ENCODE measurements at places on chromosomes 11 and 22.

DNA sequence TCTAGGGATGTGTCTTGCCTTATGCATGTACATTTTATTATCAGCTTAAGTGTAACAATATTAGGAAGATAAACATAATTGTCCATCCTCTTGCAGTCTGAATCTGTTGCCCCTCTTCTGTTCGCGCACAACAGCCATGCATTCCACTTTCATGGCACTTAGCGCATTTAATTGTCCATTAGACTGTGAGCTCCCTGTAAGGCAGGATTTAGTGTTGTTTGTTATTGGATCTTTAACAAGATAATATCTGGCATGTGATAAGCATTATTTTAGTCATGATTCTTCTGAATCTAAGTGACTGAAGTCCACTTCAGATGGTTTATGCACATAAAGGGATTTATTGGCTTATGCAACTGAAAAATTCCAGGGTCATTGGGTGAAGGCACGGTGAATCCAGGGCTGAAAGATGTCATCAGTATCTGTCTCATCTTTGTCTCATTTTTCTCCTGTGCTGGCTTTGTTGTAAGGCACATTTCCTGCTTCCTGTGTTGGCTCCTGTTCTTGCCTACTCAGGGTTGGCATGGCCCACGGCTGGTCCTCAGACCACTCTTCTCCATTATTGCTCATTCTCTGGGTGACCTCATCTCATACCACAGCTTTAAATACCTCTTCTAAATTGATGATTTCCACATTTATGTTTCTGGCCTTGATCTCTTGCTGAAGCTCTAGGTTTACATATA is 37.6 kb downstream of the ATXN10 start:
- DNase-seq, result no peak

GRCh38 chr11:57566005-57566904 is 1.2 kb downstream of the UBE2L6 start:
- DNase-seq, result peak; percentile 44

DNA sequence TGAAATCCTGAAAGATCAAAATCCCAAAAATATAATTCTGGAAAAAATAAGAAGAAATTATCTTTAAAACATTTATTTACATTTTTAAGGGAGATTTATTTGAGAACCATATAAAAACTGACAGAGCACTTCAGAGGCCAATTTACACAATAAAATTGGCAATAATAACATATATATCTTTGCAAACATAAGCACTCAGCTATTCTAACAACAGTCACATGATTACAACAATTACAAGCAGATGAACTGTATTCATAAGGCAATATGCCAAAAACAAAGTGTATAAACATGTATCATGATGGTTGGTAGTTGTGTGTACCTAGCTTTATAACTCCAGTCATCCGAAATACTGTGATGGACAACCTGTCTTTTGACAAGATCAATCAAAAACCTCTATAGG is 17.7 kb upstream of the RASSF10 start:
- DNase-seq, result no peak

GRCh38 chr11:4541071-4541470 is 3.9 kb upstream of the OR52M1 start:
- DNase-seq, result no peak

DNA sequence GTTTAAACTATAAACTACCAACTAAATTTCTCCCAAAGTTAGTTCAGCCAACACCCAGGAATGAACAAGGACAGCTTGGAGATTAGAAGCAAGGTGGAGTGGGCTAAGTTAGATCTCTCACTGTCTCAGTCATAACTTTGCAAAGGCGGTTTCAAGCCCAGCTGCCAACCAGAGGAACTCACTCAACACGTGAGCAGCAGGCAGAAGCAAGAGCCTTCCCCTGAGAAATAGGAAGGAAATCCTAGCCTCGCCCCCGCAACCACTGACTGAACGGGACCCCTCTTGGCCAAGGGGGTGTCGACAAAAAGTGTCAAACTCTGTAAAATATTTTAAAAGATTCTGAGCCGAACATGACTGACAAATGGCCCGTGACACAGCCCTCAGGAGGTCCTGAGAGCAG is 4.4 kb upstream of the KRTAP5-9 start:
- peak; percentile 15 for DNase-seq

DNA sequence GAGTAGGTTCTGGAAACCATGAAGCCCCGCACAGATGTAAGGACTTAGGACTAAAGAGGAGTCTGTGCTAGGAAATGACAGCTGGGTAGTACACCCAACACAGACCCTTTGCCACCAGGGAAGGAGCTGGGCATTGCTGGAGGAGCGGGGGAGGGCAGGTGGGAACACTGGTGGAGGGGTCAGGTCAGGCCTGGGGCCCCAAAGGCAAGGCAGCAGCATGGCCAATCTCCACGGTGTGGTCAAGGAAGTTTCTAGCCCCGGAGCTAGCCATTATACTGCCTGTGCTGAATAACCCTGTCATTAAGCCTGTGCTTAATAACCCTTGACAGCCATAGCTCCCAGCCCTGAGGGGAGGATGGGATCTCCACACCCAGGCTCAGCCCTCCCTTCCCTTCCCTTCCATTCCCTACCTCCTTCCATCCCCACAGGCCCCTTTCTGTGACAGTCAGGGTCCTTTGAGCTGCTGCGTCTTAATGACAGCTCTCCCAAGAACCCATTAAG is 2.1 kb downstream of the TMPRSS4 start:
- DNase-seq, result no peak

GRCh38 chr11:63595296-63595695 is 18.9 kb downstream of the PLAAT3 start:
- DNase-seq, result no peak

DNA sequence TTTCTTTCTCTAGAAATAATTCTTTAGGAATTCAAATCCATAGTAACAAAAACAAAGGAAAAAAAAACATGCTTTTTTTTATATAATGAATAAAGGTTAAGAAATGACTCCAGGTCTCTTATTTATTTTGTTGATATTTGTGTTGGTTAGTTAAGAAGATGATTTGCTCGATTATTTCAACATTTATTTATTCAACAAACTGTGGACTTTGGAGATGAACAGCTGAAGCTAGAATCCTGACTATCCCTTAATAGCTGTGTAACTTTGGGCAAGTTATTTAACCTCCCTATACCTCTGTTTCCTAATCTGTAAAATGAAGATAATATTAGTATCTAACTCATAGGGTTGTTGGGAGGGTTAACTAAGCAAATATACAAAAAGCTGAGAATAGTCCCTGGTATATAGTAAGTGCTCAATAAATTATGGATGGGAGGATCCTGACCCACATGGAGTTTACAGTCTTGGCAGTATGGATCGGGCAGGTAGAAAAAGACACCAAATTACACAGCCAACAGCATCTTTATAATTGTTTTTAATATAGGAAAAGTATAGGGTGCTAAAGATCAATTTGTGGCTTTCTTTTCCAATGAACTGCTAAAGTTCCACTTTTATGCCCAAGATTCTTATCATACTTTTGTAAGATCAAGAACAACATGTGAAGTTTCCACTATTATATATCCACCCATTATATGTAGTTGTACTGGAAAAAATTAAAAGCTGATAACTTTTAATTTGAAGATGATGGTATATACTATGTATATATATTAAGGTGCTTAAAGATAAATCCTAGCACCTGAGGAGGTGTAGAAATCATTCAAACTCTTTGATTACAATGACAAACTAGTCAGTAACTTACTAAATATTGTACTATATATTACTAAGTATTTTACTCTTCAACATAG is 1.3 kb upstream of the CAT start:
- DNase-seq, result no peak

- DNase-seq, result no peak
Measured at GRCh38 chr11:113722221-113722620, 16.1 kb upstream of the TMPRSS5 start.

DNA sequence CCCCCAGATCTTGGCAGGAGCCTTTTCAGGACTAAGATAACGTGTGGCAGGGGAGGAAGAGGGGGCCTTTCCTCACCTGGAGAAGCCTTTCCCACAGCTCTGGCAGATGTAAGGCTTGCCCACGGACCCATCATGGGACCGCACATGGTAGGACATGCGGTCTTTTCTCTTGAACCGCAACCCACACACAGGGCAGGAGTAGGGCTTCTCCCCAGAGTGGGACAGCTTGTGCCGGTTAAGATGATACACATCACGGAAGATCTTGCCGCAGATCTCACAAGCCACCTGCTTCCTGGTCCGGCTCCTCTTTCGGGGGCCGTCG is 1.9 kb downstream of the PATZ1 start:
- DNase-seq, result no peak

- DNase-seq, result no peak
Measured at GRCh38 chr11:46557684-46558151, 36.1 kb downstream of the AMBRA1 start.

- peak; percentile 2 for DNase-seq
Measured at GRCh38 chr11:126561327-126561893, 205.9 kb downstream of the ST3GAL4 start.

- no peak for DNase-seq
Measured at GRCh38 chr22:27474711-27475547, 326.6 kb downstream of the MN1 start.

DNA sequence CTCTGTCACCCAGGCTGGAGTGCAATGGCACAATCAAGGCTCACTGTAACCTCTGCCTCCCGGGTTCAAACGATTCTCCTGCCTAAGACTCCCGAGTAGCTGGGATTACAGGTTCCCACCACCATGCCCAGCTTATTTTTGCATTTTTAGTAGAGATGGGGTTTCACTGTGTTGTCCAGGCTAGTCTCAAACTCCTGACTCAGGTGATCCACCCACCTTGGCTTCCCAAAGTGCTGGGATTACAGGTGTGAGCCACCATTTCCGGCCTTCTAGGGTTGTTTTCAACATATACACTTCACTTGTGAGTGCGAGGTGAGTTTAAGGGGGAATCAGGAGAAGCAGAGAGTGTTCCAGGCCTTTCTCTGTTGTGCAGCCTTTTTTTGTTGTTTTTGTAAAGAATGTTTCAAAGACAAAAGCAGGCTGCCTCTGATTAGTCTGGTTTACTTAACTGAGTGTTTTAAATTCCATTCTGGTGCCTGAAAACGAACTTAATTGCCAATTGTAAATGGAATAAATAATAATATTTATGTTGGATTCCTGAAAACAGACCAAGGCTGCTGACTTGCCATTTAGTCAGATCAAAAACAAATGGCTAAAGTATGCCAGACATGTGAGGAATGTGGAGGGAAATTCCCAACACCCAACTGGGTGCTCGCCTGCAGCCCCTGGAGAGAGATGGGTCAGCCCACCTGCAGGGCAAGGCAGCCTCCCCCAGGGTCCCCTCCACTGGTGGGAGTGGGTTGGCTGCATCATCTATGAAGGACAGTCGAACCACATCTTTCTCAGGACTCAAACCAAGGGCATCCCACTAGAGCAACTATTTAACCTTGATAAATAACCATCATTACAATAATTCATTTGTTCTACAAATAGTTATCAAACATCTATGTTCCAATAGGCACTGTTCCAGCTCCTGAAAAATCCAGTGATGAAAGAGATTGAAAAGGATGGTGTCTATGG is 4.6 kb upstream of the RANGAP1 start:
- DNase-seq, result no peak

- DNase-seq, result no peak
Measured at GRCh38 chr22:17818180-17818579, 43.9 kb upstream of the BID start.

DNA sequence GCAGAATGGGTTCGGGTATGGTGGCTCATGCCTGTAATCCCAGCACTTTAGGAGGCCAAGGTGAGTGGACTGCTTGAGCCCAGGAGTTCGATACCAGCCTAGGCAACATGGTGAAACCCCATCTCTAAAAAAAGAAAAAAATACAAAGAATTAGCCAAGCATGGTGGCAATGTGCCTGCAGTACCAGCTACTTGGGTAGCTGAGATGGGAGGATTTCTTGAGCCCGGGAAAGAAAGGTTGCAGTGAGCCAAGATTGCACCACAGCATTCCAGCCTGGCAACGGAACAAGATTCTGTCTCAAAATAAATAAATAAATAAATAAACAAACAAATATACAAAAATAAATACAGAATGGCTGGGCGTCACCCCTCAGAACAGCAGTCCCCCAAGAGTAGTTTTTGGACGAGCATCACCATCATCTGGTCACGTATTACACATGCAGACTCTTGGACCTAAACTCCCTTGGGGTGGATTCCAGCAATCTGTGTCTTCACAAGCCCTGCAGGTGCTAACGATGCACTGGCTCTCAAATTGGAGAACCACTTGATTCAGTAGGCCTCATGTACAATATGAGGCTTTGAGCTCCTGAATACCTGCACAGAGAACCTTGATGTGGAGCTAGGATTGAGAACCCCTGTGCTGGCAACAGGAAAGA is 33.5 kb downstream of the CLMP start:
- DNase-seq, result no peak

GRCh38 chr11:44324749-44325525 is 15.0 kb upstream of the ALX4 start:
- DNase-seq, result no peak

- DNase-seq, result no peak
Measured at GRCh38 chr11:66192181-66192863, 76.1 kb upstream of the RAB1B start.

GRCh38 chr11:115164774-115165173 is 339.4 kb downstream of the CADM1 start:
- no peak for DNase-seq

- DNase-seq, result no peak
Measured at GRCh38 chr11:70314730-70315129, 44.2 kb downstream of the PPFIA1 start.

- DNase-seq, result no peak
Measured at GRCh38 chr11:133694701-133695100, 150.6 kb downstream of the SPATA19 start.

DNA sequence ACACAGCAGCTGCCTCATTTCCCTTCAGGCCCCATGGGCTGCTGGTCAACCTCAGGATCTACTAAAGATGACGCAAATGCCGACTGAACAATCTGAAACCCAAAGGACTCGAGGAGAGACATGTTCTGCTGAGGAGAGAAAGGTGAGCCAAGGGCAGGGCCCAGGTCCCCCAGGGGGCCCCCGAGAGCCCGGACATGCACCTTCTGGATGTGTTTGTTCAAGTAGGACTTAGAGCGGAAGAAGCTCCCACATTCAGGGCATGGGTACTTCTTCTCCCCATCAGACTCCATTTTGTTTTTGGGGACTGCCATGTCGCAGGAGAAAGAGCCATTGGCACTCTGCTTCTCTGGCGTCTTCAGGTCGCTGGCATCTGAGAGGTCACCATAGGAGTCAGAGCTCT is 19.3 kb downstream of the PATZ1 start:
- DNase-seq, result no peak

- no peak for DNase-seq
Measured at GRCh38 chr11:97224396-97224795, 834.6 kb downstream of the JRKL start.

GRCh38 chr11:68412593-68413475 is 47.7 kb upstream of the PPP6R3 start:
- DNase-seq, result no peak

DNA sequence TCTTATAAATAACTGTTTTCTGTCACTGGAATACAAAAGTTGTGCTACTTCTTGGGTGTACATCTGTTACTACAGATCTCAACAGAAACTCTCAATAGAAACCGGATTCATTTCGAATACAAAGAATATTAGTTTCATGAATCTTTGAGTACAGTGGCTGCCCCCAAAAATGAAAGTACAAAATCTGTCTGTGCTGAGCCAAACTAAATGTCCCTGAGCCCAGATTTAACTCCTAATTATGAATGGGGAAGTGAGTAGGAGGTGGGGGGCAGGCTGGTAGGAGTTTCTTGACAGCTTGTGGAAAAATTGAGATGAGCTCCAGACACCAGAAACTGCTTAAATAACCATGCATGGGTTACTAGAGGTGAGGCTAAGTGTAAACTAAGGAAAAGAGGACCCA is 41.6 kb downstream of the PITPNB start:
- no peak for DNase-seq

Measured in naive thymus-derived CD8-positive, alpha-beta T cell (primary cell).